ENCODE measurements at places on chromosomes 4 and X. TPM values are rescaled to one million over a fixed set of nuclear protein-coding genes. Genes with fewer than 3 reads are reported as not detected.

- no peak for DNase-seq
Measured at GRCh38 chr4:97073194-97073593, 1070.1 kb downstream of the STPG2 start.

DNA sequence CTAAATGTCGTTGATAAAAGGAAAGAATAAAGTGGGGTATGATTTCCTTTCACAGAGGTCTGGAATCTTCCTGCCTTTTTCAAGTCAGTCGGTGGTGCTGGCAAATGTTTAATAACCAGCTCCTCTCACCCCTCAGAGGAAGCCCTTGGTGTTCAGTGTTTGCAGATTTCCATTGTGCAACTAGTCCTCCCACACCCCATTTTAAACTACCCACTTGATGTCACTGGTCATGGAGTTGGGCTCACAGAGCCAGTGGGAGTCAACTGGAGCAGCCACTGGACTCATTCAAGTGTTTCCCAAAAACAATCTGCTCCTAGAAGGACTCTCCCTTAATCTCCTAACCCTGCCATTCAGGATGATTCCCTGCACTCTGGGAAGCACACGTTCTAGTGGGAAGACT is 149.2 kb downstream of the PTTG2 start:
- no peak for DNase-seq

DNA sequence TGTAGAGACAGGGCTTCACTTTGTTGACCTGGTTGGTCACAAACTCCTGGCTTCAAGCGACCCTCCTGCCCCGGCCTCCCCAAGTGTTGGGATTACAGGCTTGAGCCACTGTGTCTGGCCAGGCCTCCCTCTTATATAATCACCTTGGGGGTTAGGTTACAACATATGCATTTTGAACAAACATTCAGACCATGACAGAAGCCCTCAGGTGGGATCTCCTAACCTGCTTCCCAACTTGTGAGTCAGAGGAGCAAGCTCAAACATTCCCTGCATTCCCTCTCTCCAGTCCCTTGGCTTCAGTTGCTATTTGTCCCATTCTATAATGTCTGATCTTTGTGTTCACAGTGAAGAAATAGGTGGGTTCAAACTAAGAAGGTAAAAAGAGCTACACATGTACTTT is 76.5 kb upstream of the NRK start:
- no peak for DNase-seq

DNA sequence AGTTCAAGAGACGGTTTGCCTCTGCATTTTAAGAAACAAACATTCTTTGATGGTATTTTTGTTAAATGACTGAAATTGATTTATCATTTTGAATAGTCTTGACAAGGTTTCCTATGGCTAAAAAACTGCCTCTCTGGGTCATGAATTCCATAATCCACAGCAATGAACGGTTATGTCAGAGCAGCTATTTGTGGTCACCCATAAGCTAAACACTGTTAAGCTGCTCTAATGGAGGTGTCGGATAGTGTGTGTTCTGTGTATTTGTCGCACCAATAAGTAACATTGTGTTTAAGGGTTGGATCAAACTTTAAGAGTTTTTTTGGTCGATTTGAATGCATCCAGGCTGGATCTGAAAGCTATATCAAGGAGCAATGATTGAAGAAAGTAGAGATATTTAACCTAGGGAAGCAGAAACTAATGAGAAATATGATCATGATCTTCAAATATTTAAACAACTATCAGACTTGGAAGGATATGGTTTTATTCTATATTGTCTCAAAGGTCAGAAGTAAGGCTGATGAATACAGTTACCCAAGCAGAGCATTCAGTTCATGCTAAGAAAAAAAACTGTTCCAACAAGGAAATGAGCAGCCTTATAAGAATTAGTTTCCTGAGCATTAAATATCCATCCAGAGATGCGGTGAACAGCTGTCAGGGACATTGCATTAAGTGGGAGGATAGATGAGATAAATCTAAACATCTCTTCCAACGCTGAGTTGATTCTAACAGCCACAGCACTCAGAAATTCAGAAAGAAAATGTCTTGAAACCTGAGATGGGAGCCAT is 232.3 kb upstream of the RPS6KA3 start:
- no peak for DNase-seq

DNA sequence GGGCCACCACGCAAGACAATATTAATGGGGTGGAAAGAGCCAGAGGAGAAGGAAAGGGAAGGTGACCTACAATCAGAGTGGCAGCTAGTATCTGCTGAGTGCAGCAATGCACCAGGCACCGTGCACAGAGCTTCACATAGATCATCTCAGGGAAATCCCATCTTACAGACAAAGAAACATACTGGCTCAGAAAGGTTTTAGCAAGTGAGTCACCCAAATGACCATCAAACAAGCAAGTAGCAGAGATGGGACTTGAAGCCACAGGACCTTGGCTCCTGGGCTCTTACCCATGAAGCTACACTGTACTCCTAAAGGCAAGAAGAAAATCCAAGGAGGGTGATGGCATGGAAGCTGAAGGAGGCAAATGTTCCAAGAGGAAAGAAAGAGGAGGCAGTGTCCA is 6.8 kb downstream of the ANXA5 start:
- no peak for DNase-seq

DNA sequence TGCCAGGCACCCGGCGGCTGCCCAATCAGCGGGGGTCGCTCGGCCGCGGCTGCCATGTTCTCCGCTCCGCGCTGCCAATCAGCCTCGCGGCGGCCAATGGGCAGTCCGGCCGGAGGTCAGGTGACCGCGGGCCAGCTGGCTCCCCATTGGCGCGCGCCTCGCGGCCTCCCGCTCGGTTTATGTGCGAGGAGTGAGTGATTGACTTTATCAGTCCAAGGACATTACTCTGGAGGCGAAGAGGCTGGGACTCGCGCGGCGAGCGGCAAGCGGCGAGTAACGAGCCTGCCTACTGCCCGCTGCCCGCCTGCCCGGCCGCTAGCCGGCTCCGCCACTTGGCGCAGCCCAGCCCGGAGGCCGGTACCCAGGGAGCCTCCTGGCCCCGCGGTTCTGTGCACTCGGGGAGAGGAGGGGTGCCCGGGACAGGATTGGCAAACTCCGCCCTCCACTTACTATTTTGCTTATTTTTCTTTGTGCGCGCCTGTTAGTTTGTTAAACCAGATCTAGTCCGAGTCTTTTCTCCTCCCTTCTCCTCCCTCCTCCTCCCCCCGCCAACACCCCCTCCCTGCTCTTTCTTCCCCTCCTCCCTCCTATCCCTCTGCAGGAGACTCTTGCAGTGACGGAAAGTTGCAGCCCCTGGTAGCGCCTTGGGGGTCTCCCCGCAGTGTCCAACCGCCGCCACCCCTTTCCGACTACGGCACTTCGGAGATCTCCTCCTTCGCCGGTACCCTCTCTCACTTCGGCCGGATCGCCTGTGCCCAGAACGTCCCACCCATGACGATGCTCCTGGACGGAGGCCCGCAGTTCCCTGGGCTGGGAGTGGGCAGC is at the start of gene ZIC3:
ZIC3 (plus strand) TSS at position 207 of the 825 bp plus-strand sequence; CDS start at position 772, 565 bp downstream.
- peak; percentile 79 for DNase-seq

GYPB gene
- not detected for polyA plus RNA-seq

DNA sequence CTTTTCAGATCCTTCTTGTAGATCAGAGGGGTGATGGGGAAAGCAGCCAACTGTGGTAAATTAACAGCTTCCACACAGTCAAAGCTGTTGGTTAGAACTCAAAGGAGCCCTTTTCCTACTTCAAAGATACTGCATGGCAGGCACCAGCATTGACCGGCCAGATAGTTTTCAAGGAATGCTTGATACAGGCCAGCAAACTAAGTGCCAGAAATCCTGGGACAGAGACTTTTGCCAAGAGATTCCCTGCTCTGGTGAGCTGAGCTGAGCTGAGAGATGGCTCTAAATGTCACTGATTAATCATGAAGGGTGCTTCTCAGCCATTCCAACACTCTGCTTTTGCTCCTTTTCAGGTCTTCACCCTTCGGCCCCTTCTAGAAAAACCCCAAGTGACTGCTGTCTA is 131.6 kb upstream of the MED14 start:
- peak; percentile 16 for DNase-seq

GRCh38 chr4:185332575-185333464 is 62.9 kb downstream of the LRP2BP start:
- no peak for DNase-seq

PNCK gene
- 19.9 TPM for polyA plus RNA-seq

DNA sequence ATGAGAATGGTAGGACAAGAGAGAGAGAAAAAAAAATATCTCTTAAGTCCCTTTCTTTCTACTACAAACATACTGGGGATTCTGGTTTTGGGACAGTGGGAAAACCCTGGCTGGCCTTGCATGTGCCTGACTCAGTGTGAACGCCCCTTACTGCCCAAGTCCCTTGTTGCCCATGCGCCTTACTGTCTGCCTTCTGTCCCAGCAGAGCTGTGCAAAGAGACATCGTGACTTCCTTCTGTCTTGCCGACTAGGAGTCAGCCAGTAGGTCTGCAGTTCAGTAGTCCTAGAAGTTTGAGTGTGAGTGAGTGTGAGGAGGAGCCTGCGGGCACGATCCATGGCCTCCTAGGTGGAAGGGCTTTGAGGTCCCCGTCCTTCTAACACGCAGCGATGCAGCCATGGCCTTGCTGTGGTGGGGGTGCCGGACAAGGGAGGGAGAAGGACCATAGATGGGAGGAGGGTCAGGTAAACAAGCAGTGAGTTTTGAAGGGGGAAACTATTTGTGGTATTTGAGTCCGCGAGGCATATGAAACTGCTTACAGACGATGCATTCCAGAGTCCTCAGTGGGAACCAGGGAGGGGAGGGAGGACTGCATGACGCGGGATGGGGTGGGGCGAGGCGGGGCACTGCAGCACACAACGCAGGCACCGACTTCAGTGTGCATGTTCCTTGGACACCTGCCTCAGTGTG is at the start of gene XAGE2:
XAGE2 (plus strand) TSS at position 654 of the 688 bp plus-strand sequence. CDS start 994 bp downstream, outside the sequence.
- DNase-seq, result no peak

DNA sequence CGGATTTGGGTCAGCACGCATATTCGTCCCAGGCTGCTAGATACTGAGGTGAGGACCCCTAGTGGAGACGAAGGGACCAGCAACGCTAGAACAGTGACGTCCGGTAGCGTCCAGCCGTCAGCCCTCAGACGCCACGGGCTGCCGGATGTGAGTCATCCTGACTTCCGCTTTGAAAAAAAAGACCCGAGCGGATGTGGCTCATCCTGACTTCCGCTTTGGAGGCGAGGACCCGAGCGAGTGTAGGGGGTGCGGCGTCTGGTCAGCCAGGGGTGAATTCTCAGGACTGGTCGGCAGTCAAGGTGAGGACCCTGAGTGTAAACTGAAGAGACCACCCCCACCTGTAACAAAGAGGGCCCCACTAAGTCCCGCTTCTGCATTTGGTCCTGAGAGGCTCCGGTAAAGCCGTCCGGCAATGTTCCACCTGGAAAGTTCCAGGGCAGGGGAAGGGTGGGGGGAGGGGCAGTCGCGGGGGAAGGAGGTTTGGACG is at the start of gene MAGEB2:
MAGEB2 (plus strand) TSS at position 207 of the 487 bp plus-strand sequence. CDS start 3,018 bp downstream, outside the sequence.
- DNase-seq, result peak; percentile 59

DNA sequence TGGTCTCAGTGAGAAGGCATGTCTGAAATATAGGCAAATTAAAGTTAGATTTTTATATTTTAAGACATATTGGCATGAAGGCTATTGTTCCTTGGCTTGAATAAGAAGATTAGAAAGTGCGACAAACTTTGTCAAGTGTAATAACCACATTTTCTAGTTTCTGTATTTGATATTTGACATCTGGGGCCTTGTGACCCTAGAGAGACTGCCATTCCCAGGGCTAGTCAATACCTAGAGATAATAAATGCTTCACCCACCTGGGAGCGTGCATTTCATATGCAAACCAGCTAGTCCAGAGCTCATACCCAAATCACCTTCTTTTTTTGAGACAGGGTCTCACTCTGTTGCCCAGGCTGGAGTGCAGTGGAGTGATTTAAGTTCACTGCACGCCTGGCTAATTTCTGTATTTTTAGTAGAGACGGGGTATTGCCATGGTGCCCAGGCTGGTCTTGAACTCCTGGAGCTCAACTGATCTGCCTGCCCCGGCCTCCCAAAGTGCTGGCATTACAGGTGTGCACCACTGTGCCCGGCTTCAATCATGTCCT is 62.6 kb downstream of the COQ2 start:
- DNase-seq, result no peak

PHKA2 gene
- 42.4 TPM for polyA plus RNA-seq

DNA sequence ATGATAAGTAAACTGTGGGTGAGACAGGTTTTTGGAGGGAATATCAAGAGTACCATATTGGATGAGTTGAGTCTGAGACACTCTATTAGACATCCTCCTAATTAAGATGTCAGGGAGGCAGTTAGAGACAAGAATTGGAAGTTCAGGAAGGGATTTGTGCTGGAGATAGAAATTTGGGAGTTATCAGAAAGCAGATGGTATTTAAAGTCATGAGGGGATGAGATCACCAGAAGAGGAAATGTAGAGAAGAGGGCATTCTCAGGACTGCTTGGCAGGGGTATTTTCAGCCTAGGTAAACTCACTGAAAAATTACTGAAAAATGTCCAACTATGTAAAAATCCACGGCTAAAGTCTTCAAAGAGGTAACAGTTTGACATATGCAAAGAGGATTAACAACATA is 161.6 kb upstream of the PGRMC2 start:
- no peak for DNase-seq

DNA sequence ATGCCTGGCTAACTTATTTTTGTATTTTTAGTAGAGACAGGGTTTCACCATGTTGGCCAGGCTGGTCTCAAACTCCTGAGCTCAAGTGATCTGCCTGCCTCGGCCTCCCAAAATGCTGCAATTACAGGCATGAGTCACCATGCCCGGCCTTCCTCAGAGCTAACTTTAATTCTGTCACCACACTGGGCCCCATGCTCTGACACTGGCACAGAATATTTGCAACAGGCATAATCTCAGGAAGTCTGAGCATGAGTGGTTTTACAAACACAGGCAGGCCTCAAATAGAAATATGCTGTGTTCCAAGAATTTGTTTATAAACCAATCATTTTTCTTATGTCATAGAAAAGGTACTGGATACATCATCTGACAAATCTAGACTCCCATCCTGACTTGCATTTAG is 32.7 kb upstream of the FAM9C start:
- DNase-seq, result no peak

- DNase-seq, result no peak
Measured at GRCh38 chr4:107774681-107775080, 50.1 kb upstream of the SGMS2 start.

- DNase-seq, result no peak
Measured at GRCh38 chr4:879729-880077, 52.4 kb downstream of the GAK start.

GRCh38 chr4:49000806-49001205 is 14.7 kb downstream of the CWH43 start:
- DNase-seq, result no peak

DNA sequence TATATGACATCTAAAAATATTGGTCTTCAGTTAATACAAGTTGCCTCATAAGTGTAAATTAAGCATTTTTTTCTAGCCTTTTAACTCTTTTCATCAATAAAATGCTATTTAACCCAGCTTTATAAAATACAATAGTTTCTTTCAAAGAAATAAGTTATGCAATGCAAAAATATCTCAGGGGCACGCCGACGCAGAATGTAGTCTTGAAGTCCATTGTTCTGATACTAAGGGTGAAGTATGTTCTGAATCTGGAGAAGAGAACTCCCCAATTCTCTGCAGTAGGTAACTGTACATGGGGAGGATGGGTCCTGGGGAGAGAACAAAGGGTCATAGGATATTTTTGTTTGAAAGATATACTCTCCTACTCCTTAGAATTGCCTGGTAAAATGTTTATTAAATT is 256.6 kb upstream of the NDST4 start:
- DNase-seq, result no peak

CORIN gene
- 4.6 TPM for polyA plus RNA-seq

GRCh38 chr4:80192937-80193336 is 4.4 kb upstream of the PRDM8 start:
- no peak for DNase-seq

Data from testis (tissue), 5 donors.